Brain pericyte (primary cell): ENCODE measurements at places on chromosomes 5 and 9.
A peak's percentile ranks its signal among the peaks of the same experiment; 100 is the strongest.

DNA sequence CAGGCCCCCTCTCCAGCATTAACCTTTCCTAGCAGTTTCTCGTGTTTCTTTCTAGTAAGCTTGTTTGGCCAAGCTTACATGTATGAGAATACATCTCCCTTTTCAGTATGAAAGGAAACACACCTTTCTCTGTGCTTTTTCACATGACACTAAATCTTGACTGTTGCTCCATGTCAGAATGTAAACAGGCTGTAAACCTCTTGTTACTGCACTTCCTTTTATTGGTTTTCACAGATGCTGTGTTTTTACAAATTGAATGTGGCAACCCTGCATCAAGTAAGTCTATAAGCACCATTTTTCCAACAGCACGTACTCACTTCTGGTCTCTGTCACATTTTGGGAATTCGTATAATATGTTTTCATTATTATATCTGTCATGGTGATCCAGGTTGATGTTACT is 2.2 kb upstream of the CANX start:
- no peak for DNase-seq

GRCh38 chr5:152592416-152592815 is 187.3 kb upstream of the NMUR2 start:
- no peak for DNase-seq

GRCh38 chr5:139912158-139912557 is 116.5 kb downstream of the PSD2 start:
- no peak for DNase-seq

DNA sequence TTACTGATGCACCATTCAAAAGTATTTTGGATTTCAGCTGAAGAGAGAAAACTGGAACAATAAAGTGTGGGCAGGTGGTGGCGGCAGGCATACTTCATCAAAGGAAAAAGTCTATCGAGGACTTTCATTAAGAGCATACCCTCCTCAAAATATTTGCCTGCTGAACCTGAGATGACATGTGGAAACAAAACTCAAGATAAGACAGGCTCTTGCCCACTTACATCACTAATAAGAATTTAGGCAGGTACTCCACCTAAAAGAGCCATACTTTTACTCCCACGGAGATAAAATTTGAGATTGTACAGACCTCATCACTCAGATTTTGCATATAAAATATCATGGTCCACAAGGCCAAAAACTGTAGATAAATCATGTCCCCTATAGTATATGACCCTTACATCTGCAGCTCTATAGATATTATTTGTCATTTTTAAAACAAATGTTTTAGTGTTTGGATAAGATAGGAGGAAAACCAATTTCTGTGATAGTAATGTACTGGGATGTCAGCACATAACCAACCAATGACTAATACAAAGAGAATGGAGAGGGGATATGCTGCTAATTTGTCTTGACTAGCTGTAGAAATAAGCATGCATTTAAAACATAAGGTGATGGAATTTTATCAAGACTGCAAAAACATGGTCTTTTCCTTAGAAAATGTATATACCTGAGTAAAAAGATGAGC is 730.6 kb upstream of the ZNF608 start:
- DNase-seq: no peak

- no peak for DNase-seq
Observed at GRCh38 chr5:174563899-174564298, 160.5 kb upstream of the MSX2 start.

- no peak for DNase-seq
Observed at GRCh38 chr9:20805766-20806165, 121.7 kb downstream of the FOCAD start.

DNA sequence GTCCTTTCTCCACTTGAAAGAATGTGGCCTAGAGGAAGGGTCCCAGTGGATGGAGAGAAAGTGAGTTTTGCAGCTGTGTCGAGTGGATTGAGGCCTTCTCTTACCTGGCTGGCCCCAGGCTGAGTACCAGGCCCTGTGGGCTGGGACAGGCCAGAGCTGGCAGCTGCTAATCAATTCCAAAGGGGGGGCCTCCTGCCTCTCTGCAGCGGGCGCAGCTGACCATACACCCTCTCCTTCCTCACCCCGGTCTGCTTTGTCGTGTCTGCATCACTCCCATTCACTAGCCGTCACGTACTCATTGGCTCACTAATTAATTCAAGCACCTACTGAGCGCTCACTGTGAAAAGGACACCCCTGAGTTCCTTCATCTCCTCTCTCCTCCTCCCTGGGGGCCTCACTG is 58.4 kb upstream of the PITX1 start:
- no peak for DNase-seq

GRCh38 chr9:5113994-5114748 is 71.3 kb downstream of the INSL6 start:
- no peak for DNase-seq

GRCh38 chr5:14469551-14470377 is 111.8 kb upstream of the OTULINL start:
- DNase-seq: no peak

DNA sequence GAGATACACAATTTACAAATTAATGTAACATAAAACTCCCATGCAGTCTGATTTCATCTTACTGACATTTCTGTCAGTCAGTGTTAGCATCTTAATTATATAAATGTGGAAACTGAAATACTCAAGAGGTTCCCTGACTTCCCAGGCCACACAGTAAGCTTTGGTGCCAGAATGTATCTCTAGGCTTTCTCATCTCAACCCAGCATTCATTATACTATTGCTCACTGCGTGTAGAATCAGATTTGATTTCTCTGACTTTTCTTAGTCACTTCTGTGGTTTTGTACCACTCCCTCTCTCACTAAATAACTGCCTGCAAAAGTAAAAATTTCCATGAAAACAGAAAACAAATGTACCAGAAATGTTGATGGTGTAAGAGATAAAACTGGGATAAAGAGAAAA is 31.7 kb upstream of the CDKN2B start:
- no peak for DNase-seq

DNA sequence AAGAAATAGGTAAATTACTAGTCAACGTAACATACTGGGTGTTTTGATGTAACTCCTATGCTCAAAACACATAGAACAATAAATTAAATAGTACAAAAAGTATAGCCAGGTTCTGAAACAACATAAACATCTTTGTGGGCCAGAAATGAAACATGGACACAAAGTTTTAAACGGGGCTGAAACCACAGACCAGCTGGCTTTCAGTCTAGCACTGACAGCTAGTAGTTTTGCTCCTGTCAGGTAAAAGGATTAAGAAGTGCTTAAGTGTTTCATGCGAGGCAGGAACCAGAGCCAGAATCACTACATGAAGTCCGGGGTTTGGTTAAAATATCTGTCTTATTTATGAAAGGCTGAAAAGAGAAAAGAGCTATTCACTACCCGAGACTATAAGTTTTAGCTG is 19.5 kb downstream of the DCAF10 start:
- no peak for DNase-seq

GRCh38 chr9:122192261-122192875 is 32.7 kb downstream of the MORN5 start:
- no peak for DNase-seq

DNA sequence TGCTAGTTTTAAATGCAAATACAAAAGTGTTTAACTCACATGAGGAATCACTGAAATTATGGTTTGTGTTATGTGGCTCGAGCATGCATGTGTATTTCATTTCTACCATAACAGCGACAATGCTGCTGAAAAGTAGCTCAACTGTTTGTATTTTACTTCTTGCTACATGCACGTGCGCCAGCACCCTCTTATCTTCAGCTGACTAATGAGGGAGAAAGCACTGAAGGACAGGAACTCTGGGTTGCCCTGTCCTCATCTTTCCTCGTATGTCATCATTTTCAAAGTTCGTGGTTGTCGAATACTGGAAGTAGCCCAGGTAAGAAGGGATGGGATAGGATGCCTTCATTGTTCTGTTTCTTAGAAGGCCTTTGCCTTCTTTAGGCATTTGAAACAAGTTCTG is 120.3 kb downstream of the SYK start:
- DNase-seq: no peak

- DNase-seq: no peak
Observed at GRCh38 chr9:133691626-133692363, 46.4 kb downstream of the SARDH start.

DNA sequence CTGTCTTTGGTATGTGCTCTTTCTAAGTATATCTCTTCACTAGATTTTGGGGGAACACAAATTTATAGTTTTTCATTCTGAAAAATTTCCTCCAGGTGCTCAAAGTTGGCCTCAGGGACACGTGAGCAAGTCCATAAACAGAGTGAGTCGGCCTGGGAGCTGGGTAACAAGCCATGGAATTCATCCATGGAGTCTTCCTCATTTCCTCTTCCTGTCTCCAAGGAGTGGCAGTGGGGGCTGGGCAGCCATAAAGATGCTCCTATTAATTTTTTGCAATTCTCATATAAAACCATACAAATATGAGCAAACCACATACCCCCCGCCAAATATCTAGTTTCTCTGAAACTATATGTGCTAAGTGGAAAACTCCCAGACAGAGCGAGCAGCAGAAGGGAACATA is 136.6 kb upstream of the OTULINL start:
- no peak for DNase-seq

DNA sequence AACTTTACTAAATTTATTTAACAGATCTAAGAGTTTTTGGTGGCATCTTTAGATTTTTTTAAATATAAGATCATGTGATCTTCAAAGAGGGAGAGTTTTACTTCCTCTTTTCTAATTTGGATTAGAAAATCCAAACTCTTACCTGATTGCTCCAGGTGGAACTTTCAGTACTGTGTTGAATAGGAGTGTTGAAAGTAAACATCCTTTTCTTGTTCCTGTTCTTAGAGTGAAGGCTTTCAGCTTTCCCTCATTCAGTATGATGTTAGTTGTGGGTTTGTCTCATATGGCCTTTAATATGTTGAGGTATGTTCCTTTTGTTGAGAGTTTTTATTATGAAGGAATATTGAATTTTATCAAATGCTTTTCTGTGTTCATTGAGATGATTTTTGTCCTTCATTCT is 650.0 kb upstream of the SGCD start:
- DNase-seq: no peak

DNA sequence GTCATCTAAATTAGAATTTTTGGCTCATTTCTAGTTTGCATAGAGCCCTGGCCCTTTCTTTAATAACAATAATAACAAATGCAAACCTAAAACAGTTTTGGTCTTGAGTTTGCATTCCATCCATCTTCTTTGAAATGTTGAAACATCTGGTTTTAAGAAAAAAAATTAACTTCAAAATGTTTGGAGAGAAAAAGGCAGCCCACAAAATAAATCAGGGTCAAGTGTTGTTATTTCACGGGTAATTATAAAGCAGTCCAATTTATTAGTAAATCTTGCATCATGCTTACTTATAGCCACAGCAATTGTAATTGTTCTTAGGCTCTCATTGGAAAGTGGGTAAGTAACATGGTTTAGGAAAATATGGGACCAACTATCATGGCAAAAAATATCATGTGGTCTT is 247.0 kb upstream of the MEF2C start:
- no peak for DNase-seq

DNA sequence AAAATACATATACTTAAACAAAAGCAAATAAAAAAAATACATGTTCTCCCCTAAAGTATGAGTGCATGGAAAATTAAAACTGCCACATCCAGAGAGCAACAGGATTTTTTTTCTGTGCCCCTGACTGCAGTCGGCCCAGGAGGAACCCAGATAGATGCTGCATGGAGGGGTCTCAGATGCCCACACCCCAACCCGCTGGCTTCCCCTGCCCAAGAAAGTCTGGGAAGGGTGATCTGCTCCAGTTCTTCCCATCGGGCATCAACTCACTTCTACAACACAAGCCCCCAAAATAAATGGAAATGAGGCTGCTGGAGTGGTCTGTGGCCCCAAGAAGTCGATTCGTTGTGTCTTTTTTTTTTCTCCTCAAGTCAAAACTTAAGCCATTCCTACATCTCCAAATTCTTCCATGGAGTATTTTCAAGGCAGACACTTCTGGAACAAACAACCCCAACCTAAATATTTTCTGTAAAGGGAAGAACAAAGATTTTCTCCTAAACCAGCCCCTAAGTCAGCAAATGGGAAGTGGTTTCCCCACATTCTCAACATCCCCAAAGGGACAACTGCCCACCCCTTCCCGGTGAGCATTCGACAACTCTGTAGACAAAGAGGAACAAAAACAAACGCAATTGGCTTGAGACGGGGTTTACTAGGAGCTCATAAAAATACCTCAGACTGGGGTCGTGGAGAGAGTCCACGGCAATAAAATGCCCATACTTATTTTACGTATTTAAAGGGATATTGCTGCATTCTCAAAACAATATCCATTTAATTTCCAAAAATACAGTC is 46.7 kb downstream of the ROR2 start:
- DNase-seq: no peak

DNA sequence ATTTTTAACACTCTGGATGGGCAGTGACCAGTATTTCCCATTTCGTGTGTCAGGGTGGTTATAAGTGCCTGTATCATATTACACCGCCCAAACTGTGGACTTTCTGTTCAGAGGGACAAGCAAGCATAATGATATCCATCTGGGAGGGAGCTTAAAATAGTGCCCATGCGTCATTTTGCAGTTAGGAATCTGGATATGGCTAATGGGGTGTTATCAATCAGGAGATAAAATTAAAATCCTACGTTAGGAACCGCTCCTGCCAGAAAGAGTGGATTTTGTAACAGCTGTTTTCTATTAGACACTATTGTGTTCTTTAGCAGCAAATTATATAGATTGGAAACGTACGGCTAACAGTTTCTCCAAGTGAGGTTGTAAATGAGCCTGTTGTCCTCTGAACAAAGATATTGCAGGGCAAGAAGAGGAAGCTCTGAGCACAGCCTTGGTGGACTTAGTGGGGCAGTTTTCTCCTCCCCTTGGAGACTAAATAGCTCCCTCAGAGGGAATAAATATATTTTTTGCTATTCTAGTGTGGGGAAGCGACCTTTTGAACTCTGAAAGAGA is 160.4 kb downstream of the SPATA31D1 start:
- DNase-seq: peak; percentile 39

- DNase-seq: no peak
Observed at GRCh38 chr9:37943345-37944265, 39.7 kb upstream of the SLC25A51 start.

DNA sequence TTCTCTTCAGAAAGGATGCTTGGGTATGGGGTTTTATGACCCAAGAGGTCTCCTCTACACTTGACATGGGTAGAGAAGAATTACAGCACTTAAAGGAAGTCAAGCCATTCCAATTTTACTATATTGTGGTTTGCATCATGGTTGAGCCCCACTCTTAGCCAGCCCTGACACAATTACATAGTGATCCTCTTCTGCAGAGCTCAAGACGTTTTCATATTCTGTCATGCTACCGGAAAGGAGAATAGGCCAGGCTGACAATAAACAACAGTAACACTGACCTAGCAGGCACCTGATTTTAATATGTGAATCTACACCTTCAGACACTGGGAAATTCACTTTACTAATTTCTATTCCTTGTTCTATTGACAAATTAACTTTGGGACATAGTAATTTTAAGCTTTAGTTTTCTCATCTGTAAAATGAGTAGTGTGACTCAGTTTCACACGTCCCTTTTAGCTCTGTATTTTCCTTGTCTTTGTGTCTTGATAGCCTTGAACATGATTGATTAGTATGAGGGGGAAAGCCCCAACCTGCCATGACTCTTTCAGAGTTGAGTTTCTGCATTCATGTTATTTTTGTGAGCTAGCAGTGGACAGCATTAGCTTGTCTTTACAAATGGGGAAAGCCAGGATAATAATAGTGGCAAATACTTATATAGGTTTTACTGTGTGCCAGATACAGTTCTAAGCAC is 83.8 kb downstream of the SV2C start:
- no peak for DNase-seq

- DNase-seq: no peak
Observed at GRCh38 chr5:97355775-97356174, 172.7 kb upstream of the RIOK2 start.

- no peak for DNase-seq
Observed at GRCh38 chr5:33408816-33409215, 31.9 kb upstream of the TARS1 start.

GRCh38 chr9:129709438-129710168 is 43.2 kb downstream of the PTGES start:
- no peak for DNase-seq

GRCh38 chr5:32156635-32157034 is 17.5 kb downstream of the GOLPH3 start:
- no peak for DNase-seq
